ENCODE measurements at places on chromosomes 6 and 20.

GRCh38 chr6:154039231-154039842 is at the start of gene OPRM1:
Gene OPRM1 (plus strand): TSS chr6:154039240. CDS start chr6:154039545, 305 bp downstream.
- peak; percentile 1 for DNase-seq

DNA sequence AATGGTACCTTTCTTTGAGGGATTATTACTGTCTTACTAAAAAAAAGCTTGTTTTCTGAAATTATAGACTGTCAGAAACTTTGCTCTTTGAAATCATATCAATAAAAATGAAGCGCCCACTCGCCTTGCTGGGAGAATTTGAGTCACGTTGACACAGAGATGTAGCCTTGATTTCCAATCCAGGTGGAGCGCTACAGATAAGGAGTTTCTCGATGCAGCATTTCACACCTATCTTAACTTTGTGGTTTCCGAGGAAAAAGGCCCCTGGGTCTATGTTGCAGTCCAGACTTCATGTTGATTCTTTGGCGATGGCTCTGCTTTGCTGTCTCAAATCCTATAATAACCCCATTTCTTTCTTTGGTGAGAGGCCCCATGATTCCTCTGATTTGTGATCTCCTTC is 158.1 kb upstream of the ARG1 start:
- DNase-seq = no peak

DNA sequence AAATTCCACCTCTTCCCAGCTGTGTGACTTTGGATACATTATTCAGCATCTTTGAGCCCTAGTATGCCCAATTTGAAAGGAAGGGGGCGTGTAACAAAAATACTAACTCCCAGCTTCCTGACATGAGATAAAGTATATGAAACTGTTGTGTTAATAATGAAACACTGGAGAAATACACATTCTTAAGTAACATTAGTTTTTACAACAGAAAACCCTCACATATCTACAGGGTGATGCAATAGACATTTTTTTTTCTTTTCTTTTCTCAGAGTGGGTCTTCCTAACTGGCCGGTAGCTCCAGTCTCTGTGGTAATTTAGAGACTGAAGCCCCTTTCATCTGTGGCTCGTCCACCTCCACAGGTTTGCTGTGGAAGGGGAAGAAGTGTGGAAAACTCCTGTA is 79.5 kb downstream of the CD83 start:
- DNase-seq = no peak

DNA sequence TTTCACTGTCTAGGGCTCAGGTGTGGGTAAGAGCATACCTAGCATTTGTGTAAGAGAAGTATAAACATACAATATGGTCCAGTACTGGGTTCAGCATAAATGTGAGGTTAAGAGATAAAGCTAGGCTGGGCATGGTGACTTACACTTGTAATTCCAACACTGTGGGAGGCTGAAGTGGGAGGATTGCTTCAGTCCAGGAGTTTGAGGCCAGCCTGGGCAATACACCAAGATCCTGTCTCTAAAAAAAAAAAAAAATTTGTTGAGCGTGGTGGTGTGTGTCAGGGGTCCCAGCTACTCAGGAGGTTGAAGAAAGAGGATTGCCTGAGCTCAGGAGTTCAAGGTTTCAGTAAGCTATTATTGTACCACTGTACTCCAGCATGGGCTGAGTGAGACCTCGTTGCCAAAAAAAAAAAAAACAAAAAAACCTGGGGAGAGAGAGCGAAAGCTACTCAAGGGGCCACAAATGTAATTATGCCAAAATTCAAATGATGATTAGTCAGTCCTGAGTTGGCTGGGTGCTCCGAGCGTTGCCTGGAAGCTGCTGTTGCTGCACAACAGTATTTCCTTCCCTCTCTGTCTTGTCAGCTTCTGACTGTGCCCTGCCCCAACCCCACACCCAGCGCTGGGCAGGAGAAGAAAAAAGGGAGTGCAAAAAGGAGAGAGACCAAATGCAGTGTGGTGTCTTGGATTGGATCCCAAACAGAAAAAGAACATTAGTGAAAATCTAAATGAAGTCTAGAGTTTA is 24.0 kb downstream of the CMTR1 start:
- no peak for DNase-seq

DNA sequence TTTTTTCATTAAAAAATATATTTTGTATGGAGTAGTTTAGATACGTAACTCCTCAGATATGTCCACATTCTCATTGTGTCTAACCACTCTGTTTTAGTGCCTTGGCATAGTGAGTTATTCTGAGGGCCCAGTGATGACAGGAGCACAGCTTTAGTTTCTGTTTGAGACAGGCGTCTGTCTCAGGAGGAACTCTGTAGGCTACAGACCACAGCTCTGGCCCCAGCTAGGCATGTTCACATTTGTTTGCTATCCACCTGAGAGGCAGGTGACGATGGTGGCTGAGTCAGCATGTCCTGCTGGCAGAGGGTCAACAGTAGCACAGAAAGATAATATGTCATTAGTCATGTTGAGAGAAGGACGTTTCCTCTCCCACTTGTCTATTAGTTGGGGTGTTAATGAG is 16.3 kb downstream of the LRRC1 start:
- DNase-seq = peak; percentile 99

- no peak for DNase-seq
Measured at GRCh38 chr20:60882836-60883235, 369.2 kb upstream of the CDH4 start.

DNA sequence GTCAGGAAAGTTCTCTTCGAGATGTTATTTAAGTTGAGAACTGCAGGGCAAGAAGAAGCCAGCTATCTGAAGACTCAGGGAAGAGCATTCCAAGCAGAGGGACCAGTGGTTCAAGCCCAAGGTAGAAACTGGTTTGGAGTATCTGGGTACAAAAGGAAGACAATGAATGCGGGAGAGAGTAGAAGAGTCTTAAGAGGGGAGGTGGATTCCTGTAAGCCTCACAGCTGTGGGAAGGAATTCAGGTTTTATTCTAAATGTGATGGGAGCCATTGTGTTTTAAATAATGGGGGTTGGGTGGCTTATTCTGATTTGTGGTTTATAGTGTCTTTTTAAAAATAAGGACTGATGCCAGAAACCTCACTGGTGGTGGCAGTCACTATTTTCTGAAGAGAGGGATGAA is 37.6 kb upstream of the TENT5A start:
- DNase-seq = no peak

DNA sequence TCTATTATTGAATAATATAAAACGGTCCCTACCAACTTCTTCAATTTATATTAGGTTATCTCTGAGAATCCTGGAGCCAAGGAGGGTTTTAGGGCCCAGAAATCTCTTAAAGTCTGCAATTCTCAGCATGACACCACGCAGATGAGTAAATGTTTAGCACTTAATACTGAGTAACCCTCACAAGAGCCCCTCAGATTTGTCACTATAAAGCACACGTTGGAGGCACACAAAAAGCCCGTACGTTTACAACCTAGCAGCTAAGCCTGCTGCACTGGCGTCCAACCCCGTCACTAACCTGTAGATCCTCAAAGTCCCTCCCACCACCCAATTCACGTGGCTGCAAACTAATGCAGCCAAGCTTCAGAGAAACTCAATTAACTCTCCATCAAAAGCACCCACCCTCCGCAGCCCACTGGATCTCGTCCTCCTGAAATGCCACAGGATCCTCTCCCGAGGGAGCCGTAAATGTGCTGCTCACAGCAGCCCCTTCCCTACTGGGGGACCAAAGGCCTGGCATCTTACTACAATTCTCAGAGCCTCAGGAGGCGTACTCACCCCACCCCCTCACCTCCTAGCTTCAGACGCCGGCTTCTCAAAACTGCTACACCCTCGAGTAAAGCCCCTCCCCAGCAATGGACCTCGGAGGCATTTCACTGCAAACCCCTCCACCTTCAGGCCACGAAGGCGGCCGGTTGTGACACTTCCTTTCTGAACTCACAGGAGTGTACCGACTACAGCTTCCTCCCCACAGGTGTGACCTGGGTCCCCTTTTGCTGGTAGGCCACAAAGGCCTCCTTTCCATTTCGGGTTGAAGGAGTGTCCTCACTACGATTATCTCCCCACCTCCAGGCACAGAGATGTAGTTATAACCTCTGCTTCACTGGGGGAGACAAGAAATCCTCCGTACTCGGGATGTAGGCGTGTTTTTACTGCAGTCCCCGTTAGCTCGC is 909 bp downstream of the CPNE1 start:
- DNase-seq = peak; percentile 35

DNA sequence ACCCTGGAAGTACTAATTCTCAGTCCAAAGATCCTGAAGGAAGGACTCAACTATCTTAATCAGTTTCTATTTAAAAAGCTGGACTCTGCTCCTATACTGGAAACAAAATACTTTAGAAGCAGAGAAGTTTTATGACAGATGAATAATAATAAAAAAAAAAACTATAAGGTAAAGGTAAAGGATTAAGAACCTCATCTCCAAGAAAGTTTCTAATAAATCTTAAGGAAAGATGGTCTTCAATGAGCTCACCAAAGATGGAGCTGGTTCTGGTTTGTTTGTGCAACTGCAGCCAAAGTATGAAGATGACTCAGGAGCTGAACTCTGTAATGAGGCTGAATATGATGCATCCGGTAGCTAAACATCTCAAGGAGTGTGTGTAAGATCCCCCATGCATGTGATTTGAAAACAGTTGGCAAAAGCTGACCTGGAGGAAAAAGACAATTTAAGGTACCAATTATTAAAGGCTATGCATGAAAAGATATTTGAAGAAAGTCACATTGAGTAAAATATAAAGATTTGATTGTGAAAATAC is 25.2 kb downstream of the MED23 start:
- no peak for DNase-seq

GRCh38 chr6:104527761-104528415 is 331.8 kb downstream of the HACE1 start:
- DNase-seq = no peak

DNA sequence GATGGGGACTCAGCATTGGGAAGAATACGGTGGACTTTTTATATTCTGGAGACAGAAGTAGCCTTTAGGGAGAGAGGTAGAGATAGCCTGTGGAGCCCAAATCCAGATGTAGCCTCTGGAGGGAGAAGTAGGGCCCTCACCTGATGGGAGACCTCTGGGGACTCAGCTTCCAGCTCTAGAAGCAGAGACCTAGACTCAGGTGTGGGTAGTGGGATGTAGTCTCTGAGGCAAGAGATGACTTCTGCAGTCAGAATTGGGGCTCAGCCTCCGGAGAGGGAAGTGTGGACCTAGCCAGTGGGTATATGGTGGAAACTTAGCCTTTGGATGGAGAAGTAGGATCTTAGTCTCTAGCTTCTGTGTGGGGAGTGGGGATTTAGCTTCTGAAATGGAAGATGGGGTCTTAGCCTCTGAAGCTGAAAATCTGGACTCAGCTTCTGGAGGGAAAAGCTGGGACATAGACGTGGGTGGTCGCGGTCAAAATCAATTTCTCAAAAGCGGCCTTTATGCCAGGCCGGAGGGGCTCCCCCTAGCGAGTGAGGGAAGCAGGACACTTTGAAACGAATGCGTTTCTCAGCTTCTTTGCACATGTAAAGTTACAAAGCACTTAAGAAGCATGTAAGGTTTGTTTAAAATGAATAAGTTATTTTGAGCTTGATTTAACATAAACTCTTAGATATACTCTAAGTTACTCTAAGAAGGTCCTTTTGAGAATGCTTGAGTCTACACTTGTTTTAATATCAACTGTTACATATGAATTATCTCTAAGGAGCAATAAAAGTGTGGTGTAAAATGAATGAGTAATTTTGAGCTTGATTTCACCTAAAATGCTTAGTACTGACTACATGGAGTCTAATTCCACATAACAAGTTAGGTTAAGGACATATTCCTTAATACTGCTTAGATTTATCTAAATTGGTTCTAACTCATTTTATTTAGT is 12.9 kb upstream of the ZNF343 start:
- DNase-seq = peak; percentile 49

DNA sequence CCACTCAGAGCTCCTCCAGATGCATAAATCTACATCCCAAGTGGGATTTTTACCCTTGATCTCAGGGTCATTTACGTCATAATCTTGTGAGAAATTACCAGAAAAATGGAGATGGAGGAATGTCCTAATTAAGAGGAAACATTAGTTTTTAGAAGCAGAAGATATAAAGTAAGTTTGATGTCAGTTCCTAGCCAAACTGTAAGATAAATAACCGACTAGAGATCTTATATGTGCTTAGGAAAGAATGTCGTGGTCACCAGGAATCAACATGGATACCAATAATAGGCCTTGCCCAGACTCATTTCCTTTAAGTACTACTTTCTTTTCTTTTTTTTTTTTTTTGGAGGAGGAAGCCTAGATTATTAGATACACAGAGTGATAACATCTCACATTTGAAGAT is 186.9 kb downstream of the UTRN start:
- DNase-seq = no peak

GRCh38 chr20:53157443-53158408 is 185.6 kb downstream of the TSHZ2 start:
- DNase-seq = peak; percentile 23

DNA sequence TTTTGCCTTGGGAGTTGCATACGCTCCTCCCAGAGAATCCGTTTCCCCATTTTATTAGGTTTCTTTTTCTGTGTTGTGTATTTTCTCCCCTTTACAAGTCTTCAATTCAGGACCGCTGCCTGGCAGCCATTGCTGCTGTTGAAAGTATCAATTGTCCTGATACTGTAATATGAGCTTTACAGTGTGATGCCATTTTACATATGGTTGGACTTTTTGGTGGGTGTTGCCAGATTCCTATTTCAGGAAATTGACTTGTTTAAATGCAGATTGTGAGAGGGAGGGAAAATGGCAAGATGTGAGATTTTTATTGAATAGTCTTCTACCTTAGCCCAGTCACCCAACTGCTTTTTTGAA is 1.2 kb downstream of the PANK2 start:
- DNase-seq = peak; percentile 67

GRCh38 chr6:131460614-131461000 is 112.4 kb upstream of the ARG1 start:
- DNase-seq = no peak
